ENCODE measurements at places on chromosomes 1 and 21.

DNA sequence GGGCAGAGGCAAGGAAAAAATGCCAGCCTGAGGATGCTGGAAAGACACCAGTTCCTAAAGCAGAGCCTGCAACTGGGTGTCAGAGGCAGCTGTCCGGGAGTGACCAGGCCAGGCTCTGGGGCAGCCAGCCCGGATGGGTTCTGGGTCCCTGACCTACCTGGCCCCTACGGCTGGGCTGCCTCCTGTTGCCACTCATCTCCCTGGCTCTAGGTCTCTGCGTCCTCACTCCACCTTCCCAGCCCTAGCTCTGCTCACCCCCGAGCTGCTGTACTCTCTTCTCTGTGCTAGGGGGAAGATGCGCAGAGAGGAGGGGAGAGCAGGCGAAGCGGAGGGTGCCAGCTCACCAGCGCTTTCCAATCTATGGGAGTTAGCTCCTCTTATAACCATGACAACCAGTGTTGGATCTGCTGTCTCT is 9.0 kb downstream of the ARHGEF2 start:
- H3K27ac ChIP-seq = peak overlapping the region; percentile 51
- no peak for DNase-seq
- peaks cover 26% of the 10 kb centered on the region for H3K4me1 ChIP-seq
- no peaks in the 10 kb centered on the region for H3K27me3 ChIP-seq
- no peak overlapping the region for H3K4me3 ChIP-seq
- H3K36me3 ChIP-seq = peaks cover 16% of the 10 kb centered on the region

DNA sequence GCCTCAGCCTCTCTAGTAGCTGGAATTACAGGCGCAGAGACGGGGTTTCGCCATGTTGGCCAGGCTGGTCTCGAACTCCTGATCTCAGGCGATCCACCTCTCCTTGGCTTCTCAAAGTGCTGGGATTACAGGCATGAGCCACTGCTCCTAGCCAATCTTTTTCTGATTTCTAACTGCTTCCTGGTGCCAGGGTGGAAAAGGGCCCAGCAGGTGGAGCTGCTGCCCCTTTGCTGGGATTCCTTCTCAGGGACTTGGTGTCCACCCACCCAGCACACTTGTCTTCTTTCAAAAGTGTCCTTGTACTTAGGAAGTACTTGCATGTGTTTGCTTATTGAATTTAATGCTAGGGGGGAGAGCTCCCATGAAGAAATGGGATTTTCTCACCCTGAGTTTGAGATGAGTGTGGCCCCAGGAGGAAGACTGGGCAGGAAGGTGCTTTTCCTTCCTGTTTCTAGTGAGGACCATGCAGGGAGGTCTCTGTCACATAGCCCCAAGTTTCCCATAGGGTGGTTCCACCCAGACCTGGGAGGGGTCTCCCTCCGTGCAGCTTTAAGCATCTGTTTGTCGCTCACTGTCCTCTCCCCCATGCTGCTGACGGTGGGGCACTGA is 14.2 kb downstream of the UTP11 start:
- peaks cover 45% of the 10 kb centered on the region for H3K4me1 ChIP-seq
- no peak overlapping the region for H3K4me3 ChIP-seq
- peaks cover 25% of the 10 kb centered on the region for H3K36me3 ChIP-seq
- no peak overlapping the region for H3K27ac ChIP-seq
- no peaks in the 10 kb centered on the region for H3K27me3 ChIP-seq
- no peak for DNase-seq

- peaks cover under 1% of the 10 kb centered on the region for H3K36me3 ChIP-seq
- H3K4me3 ChIP-seq = no peak overlapping the region
- H3K27ac ChIP-seq = peak overlapping the region; percentile 64
- DNase-seq = no peak
Measured at GRCh38 chr1:87449348-87449963, 120.8 kb downstream of the LMO4 start.

GRCh38 chr1:224238212-224238611 is 55.2 kb downstream of the DEGS1 start:
- H3K4me3 ChIP-seq = no peak overlapping the region
- DNase-seq = no peak
- H3K27ac ChIP-seq = no peak overlapping the region
- no peaks in the 10 kb centered on the region for H3K4me1 ChIP-seq
- no peaks in the 10 kb centered on the region for H3K27me3 ChIP-seq
- peaks cover 13% of the 10 kb centered on the region for H3K36me3 ChIP-seq

Measured in mesothelial cell of epicardium (in vitro differentiated cells).